Spleen (tissue), 13 donors: ENCODE measurements at places on chromosomes 5 and 9.

- DNase-seq = no peak
These were observed 58.7 kb upstream of the SMIM32 start for GRCh38 chr5:136251502-136252169.

GRCh38 chr5:128913551-128913950 lies 51.7 kb upstream of the SLC27A6 start:
- DNase-seq = no peak

DNA sequence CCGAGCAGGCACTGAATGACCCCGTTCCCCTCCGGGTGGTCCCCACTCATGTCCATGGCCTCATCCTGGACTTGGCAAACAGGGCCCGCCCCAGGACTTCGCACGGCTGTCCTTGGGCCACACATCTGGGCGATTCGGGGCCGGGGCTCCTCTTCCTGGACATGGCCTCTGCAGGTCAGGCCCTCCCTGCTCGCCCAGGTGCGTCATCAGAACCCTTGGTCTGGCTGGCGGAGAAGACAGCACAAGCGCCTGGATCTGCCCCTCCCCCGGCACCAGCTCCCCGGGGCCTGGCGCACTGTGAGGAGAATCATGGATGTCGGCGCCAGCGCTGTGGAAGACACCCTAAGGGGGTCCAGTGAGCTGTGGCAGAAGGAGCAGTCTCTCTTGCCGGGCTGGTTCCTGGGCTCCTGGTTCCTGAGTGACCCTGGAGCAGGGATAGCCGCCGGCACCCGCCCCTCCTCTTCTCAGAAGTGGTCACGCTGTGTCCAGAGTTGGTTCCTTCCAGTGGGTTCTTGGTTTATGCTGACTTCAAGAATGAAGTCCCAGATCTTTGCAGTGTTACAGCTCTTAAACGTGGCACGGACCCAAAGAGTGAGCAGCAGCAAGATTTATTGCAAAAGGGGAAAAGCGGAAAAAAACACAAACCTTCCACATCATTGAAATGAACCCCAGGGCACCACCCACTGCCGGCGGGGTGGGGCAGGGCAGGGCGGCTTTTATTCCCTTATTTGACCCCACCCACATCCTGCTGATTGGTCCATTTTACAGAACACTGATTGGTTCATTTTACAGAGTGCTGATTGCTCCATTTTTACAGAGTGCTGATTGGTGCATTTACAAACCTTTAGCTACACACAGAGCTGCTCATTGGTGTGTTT lies 25.9 kb upstream of the SLC12A7 start:
- DNase-seq = no peak

- DNase-seq = no peak
These were observed 286.6 kb downstream of the FER start for GRCh38 chr5:109034306-109034705.

DNA sequence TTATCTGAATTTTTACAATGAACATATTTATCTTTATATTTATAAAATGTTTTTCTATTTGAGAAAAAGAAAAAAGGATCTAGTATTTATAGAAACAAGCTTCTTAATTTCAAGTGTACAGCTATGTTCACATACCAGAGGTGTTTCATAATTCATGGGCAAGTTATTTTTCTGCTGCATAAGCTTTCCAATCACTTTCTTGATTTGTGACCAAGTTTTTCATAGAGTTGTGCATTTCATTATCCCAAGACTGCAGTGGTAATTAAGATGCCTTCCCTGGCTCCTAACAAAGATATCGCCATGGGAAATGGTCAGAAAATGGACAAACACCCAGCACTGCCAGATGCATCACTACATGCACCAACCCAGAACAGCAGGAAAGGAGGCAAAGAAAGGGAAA lies 124.6 kb downstream of the GNAQ start:
- DNase-seq = no peak

GRCh38 chr5:131288328-131288727 lies 24.5 kb downstream of the CDC42SE2 start:
- no peak for DNase-seq

DNA sequence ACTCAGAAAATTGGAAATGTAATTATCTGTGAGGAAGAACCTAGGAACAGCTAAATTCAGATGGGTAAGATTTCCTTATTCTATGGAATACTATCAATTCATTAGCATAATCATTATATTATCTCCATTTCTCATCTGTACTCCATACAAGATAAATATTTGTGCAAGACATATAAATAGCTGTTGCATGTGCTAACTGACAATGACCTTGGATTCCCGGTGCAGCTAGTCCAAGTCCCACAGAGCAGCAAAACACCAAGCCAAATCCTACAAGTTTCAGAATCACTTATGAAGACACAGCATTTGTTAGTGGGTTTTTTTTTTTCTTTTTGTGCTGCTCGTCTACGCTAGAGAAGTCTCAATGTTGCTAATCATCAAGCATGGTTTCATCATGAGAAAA lies 64.8 kb downstream of the NUDT12 start:
- no peak for DNase-seq
